NCI-H2227 treated with DMSO at 0.1 percent for 48 hours (cell line): ENCODE measurements at places on chromosomes 7 and 10.

GRCh38 chr10:1923586-1923985 lies 186.3 kb upstream of the ADARB2 start:
- DNase-seq = no peak

GRCh38 chr10:13693783-13694700 lies 107.3 kb downstream of the PRPF18 start:
- DNase-seq = no peak

DNA sequence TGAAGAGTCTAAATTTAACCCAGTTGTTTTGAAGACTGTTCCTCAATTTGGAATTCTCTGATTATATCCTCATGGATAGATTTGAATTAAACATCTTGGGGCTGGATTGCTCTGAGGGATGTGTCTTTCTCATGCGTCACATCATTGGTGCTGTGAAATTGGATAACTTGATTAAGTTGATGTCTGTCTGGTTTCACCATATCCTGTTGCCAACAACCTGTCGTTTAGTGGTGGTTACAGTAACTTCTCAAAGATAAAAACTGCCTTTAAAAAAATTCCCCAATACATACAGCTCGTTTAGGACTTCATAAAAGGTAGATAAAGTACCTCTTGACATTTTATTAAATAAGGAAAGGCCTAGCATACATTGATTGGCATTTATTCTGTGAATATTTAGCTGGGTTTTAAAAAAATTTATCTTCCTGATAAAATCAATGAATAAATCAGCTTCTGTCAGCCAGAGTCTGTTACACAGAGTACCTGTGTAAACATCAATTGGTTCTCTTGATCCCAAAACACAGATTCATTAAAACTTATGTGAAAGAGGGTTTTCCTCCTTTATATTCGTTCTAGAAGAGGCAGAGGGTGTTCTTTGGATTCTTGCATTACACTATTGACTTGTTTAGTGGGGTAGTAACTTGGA lies 10.5 kb downstream of the CRCP start:
- DNase-seq = no peak

DNA sequence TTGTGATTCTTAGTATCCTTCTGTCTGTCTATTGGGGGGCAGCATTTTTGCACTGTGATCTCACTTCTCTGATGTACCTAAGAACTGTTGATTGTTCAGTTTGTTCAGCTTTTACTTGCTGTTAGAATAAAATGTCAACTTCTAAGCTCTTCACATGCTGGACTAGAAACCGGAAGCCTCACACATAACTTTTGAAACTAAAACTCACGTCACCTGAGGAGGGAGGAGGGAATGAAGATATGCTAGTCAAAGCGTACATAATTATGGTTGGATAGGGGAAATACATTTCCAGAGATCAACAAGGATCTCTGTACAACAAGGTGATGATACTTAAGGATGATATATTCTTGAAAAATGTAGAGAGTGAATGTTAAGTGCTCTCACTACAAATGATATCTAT lies 609.7 kb downstream of the INHBA start:
- DNase-seq = no peak

- no peak for DNase-seq
These were observed 336.2 kb downstream of the PAXIP1 start for GRCh38 chr7:154666768-154667167.

- no peak for DNase-seq
These were observed 143.3 kb upstream of the LRGUK start for GRCh38 chr7:133983685-133984419.

DNA sequence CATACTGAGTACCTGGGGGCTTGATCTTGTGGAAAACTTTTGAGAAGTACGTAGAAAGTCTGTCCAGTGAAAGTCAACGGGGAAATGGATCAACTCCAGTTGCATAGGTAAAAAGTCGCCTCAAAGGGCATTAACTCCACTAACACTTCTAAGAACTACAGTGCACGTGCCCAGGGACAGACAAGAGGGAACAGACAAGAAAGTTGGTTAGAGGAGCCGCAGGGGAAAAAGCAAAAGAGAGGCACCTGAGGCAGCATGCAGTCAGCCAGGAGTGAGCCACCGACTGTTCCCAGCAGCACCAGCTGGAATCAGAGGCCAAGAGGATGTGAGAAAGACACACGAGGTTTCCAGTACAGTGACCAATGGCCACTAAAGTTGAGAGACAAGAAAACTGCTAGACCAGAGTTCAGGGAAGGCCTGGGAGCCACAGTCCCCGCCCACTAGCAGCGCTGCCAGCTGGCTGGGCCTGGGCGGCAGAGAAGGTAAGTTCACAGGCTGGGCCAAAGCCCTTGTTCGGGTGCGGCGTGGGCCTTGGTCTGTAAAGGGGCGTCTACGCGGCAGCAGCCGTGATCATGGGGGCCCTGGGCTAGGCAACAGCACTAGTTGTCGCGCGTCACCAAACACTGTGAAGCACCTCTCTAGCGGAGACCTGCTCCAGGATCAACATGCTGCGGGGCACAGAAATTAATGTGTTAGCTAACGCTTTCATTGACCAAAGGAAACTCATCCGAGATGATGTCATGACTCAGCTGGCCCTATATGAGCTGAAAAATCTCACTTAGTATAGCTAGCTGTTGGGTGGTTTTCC lies 14.0 kb downstream of the ITGB1 start:
- DNase-seq = no peak

GRCh38 chr10:115514895-115515294 lies 421.7 kb downstream of the ATRNL1 start:
- no peak for DNase-seq

- no peak for DNase-seq
These were observed 18.7 kb downstream of the LCOR start for GRCh38 chr10:96850825-96851224.

DNA sequence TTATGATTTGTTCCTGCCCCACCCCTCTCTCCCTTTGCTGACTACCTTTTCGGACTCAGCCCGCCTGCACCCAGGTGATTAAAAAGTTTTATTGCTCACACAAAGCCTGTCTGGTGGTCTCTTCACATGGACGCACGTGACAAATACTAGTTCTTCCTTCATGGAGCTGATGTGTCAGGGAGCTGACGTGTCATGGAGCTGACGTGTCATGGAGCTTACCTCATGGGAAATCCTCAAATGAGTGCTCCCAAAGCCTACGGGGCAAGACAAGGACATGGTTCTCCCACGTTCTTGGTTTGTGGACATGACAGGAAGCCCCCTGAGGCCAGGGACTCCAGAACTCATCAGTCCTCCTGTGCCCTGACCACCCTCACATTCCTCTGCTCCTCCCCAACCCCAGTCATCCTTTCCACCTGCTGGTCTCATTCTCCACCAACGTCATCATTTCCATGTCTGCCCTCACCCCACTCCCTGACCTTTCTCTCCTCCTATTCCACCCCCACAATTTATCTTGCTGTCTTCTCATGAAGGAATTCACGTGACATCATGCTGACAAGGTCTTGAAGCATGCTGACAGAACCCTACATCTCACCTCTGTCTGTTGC lies 261.3 kb downstream of the TCERG1L start:
- no peak for DNase-seq

GRCh38 chr7:132499065-132499464 lies 77.2 kb downstream of the PLXNA4 start:
- no peak for DNase-seq

DNA sequence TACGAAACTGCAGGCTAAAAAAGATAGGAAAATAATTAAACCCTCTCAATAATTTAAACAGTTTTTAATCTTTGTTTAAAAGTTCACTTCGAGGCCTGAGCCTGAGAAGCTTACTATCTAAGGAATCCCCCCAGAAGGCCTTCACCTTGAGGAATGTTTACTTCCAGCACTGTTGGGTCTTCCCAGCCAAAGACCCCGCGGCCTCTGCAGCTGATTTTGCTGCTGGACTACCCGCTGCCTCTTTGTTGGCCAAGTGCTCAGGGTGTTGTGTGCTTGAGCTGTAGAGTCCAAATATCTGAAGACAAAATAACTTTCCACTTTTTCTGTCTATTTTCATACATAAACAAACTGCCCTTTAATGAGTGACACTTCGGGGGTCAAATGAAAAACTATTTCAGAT lies 292.7 kb downstream of the GLRX3 start:
- DNase-seq = no peak
